ENCODE measurements at places on chromosomes 1 and 21.

DNA sequence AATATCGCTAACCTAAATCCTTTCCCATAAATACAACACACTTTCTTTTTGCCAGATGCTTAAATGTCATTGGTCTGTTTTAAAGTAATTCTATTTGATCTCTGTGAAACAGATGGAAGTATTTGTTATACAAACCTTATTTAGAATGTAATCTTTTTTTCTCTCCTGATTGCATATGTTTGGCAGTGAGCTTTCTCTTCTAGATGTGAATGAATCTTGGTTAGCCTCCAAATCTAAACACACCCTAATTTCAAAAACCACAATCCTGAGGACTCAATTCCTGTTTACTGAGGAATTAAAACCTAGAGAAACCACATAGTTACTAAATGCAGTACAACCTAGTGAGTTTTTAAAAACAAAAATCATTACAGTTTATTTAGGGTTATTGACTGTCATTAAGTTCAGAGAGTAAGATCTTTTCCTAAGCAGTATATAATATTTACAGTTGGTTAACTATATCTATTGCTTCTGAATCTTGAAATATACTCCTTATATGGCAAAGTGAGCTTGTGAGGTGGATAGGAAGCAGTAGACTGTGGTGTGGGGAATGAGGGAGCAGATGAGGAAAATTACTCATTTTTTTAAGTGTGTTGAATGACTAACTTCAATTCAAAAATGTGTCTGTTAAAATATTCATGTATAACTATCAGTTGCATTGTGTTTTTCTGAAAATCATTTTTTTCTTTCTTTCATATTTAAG, 218.7 kb downstream of the FMN2 start:
- DNase-seq = no peak

GRCh38 chr1:219931033-219931432, 2.7 kb upstream of the SLC30A10 start:
- DNase-seq = no peak

DNA sequence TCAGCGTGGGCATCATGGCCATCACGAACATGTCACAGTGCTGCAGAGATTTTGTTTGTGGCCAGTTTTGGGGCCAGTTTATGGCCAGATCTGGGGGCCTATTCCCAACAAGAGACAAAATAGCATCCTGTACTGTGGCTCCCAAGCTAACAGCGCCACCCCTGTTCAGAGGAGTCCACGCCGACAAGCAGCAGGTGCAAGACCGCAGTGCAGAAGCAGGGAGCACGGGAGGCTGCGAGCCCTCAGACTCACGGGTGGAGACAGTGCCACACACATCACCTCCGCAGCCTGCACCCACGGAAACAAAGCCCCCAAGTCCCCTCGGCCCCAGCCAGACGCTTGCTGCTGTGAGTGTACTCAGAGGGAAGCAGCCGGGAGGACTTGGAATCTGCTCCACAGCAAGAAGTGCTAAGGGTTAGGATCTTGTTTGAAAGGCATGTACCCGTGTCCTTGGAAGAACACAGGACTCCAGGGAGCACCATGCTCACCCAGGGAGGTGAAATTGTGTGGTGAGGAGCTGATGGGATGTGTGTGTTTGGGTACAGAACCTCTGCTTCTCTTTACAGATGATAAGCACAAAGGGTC, 7.1 kb downstream of the TCP10L start:
- no peak for DNase-seq

GRCh38 chr1:87872189-87872588, 543.5 kb downstream of the LMO4 start:
- DNase-seq = no peak

GRCh38 chr1:147273409-147274336, 31.2 kb downstream of the CHD1L start:
- peak; percentile 41 for DNase-seq

DNA sequence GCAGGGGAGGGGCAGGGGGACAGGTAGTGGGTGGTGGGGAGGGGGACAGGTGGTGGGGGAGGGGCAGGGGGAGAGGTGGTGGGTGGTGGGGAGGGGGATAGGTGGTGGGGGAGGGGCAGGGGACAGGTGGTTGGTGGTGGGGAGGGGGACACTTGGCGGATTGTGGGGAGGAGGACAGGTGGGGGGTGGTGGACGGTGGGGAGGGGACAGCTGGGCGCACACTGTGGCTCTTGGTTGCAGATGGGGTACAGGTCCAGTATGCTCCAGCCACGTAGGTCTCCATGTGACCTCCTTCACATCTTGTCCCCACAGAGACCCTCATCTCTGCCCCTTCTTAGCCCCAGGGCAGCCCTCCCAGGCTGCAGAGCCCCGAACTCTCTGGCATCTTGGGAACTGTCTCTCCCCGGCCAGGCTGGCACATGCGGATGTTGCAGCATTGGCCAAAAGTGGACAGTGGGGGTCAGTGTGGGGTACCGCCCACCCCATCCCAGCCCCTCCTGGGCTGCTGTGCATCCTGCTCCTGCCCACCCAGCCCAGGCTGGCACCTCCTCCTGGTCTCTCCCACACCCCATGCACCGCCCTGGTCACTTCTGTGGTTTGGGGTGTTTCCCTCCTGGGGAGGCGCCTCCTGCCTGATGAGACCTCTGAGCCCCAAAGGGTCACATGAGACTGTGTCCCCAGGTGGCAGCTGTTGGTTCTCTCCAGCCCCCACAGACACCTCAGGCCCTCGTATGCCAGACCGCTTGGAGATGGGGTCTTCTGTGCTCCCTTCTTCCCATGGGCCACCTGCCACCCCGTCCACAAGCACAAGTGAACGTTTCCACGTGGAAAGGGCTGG, 7.6 kb upstream of the SLC19A1 start:
- no peak for DNase-seq

DNA sequence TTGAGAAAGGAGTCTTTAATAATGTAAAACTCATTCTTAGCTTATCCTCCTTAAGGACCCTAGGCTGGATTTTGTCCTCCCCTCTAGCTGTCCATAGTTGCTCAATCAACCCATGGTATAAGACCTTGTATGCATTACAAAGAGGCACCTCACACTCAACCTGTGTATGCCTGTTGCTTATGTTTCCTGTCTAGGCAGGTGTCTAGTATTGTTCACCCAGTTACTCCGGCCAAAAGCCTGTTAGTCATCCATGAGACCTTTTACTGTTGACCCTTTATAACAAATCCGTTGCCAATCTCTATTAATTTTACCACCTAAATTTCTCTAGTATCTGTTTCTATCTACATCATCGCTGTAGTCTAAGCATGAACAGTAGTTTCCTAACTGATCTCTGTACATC, 3.7 kb downstream of the LYPLAL1 start:
- no peak for DNase-seq

DNA sequence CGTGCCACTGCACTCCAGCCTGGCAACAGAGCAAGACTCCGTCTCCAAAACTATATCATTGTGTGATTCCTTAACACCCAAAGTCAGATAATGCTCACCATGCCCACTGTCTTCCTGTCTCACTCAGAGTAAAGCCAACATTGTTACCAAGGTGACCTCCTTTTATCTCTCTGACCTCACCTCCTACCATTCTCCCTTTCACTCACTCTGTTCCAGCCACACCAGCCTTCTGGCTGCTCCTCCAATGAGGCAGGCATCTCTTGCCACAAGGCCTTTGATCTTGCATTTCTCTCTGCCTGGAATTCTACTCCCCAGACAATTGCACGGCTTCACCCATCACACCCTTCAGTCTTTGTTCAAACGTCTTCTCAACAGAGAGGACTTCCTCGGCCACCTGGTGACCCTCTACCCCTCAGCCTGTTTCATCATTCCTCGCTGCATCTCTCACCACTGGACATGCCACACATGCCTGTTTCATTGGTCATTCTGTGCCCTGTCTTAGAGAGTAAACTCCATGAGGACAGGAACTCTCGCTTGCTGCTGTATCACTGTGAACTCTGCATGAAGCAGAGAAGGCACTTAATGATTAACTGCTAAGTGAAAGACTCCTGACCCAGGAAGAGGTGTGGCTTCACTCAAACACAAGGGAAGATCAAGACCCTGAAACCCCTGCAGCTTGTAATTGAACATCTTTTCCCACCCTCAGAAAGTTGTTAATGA, 67.1 kb upstream of the CAPZB start:
- DNase-seq = no peak

DNA sequence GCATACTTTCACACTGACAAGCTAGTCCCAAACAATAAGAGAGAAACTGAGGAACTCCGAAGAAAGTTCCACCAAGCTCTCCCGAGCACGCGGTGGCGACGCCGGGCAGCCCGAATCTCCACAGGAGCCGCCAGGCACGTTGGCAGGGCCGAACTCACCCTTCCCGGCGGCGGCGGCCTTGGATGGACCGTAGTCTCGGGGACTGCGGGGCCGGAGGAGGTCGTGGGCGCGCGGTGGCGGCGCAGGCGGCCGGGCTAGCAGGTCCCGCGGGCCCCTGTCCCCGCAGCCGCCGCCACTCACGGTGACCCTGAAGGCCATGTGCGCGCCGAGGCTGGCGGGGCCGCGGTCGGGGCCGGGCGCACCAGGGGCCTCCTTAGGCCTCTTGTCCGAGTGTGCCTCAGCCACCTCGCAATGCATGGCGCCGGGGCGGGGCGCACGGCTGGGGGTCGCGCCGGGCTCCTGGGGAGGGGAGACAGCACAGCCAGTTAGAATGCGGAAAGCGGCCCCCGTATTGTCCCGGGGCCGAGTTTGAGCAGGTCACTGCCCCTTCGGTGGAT, 1.2 kb downstream of the GLIS1 start:
- no peak for DNase-seq

DNA sequence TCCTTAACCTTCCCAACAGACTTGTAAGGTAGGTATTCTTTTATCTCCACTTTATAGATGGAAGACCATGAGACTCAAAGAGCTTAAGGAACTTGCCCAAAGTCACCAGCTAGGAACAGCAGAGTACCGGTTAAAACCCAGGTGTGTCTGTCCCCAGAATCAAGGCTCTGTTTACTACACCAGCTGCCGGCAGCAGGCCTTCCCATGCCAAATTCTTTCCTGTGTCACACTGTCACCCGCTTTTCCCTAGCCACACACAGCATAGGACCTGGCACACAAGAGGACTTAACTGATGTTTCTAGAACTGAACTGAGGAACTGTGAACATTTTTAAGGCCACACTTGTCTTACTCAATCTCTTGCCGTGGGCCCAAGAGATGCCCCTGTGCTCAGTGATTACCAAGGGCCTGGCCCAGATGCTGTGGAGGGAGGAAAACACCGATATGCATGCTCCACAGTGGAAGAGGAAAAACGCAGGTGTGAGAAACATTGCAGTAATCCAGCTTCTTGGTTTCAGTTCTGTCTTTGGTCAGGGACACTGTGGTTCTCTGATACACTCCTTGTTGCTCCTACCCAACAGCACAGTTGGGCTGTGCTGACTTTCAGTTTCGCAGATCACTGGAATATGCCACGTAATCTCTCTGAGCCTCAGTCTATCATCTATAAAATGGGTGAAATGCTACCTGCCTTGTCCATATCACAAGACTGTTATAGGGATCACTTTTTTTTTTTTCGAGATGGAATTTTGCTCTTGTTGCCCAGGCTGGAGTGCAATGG, 13.9 kb upstream of the LY9 start:
- DNase-seq = peak; percentile 37

DNA sequence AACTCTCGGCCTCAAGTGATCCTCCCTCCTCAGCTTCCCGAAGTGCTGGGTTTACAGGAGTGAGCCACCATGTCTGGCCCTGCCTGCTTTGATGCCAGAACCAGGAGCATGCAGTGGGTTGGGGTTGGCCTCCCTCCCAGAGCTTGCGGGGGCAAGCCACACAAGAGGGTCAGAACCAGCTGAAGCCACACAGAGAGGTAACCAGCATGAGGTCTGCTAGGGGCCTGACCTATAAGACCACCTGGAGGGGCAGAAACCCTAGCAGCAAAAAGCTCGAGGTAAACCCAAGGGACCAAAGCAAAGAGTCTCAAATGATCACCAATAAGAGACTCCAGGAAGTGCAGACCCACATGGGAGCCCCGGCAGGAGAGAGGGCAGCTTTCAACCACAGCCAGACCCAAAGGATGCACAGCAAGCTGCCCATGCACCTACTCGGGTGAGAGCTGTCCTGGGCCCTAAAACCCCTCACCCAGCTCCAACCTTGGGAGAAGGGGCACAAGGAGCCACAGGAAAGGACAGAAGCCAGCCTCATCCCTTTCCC, 81.2 kb downstream of the TOMM20 start:
- DNase-seq = no peak

DNA sequence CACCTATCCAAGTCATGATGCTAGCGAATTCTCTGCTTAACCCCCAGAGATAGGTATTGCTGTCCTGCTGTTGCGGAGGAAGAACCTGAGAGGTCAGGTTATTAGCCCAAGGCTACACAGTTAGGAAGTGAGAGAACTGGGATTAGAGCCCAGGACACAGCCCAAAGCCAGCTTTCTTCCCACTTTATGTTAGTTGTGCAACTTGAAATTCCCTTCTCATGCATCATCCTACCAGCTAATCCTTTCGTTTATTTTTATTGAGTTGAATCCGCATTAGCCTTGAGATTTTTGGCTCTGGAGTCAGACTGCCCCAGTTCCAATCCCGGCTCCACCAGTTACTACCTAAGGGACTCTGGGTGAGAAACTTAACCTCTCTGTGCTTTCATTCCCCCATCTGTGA, 65.4 kb downstream of the PLEKHA6 start:
- no peak for DNase-seq

GRCh38 chr1:23556635-23557470, 2.4 kb downstream of the ID3 start:
- DNase-seq = no peak

- no peak for DNase-seq
Measured at GRCh38 chr1:228162286-228163006, 3.2 kb upstream of the IBA57 start.

GRCh38 chr1:78102082-78102481, 56.3 kb downstream of the GIPC2 start:
- no peak for DNase-seq

- no peak for DNase-seq
Measured at GRCh38 chr21:40489001-40489400, 358.0 kb downstream of the DSCAM start.
